Erythroblast (primary cell): ENCODE measurements at places on chromosomes 7 and 10.

DNA sequence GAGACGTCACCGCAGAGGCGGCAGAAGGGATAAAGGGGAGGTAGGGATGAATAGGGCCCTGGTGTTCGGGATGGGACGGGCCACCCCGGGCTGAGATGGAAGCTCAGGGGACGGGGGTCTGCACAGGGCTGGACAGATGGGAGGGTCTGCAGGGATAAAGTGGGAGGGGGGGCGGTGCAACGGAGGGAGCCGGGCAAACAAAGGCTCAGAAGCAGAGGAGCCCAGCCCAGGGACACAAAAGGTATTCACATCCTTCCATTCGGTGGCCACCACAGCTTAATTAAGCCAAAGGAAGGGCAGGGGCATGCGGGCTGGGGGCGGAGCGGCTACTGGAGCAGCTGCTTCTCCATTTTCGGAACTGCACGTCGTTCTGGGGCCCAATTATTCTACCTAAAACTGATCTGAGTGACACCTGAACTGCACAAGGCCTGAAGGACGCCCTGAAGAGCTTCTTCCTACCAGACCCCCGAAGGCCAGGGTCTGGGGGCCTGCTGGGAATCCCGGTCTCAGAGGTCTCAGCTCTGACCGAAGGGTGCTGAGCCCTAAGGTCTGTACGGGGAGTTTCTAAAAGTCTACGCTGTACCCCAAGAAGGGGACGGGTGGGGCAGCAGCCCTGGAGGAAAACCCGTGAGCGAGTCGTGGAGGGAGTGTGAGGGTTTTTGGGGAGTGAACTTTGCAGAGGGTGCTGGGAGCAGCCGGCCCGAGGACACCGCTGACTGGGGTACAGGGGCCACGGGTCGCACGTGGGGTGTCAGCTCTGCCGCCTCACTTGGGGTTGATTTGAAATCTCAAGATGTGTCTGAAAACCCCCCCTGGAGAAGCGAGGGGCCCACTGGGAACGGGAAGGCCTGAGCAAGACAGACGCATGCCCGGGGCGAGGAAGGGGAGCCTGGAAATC lies 334.8 kb downstream of the DNAJB6 start:
- DNase-seq: no peak

GRCh38 chr7:113521468-113521867 lies 397.3 kb downstream of the PPP1R3A start:
- no peak for DNase-seq

DNA sequence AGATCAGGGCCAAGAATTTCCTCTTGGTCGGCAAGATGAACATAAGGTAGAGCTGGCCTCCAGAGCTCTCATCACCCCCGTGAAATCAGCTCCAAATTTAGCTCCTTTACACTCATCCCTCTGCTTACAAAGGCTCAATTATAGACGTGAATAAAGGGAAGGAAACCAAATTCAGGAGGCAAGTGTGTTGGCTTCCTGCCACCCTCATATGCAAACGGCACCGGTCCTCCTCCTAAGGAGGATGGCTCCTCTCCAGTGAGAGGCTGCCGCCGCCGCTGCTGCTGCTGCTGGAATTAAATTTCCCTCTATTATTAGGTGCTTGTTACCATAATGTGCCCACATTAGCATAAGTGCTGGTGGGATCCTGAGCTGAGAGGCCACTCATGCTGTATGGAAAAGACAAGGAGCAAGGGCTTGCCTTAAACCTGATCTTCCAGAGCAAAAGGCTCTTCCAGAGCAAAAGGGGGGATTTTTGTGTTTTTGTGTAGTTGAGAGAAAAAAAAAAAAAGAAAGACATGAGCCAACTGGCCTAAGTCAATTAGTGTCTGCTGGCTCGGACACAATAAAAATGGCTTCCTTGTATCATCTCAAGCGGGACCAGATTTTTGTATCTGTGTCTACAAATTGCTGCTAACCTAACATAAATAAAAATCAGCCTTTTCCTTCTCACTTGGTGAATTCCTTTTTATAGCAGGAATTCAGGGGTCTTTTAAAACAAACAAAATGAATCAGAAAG lies 68.4 kb downstream of the CDHR3 start:
- no peak for DNase-seq

- DNase-seq: no peak
These were observed 131.8 kb upstream of the HABP2 start for GRCh38 chr10:113420733-113421675.

DNA sequence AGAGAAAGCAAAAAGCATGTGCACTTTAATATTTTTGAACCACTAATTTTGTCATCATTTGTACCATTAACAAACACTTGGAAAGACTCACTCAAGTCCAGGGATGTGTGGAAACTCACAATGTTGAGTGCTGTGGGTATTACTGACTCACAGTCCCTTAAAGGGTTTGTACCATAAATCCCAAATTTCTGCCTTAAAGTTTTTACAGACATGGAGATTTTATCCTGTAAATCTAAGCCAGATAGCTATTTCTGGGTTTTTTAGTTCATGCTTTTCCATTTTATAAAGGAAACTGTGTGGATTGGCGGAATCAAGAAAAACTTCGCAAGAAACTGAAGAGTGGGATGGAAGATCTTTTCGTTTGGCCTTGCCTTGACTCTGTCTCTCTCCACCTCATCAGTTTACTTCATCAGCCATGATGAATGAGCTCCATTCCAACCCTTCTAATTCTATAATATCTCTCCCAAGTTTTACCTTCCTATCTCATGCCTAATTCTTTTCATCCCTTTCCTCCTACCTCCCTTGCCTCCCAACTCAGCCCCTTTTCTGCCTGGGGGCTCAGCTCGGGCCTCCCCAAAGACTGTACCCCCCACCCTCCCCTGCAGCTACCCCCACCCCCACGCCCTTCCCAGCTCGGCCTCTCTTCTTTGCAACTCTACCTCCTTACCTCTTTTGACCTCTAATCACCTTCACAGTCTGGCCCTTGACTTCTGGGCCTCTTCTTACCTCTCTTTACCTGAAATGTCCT lies 218.5 kb upstream of the MKLN1 start:
- no peak for DNase-seq

- no peak for DNase-seq
These were observed 20.8 kb downstream of the WDFY4 start for GRCh38 chr10:48705401-48705938.

DNA sequence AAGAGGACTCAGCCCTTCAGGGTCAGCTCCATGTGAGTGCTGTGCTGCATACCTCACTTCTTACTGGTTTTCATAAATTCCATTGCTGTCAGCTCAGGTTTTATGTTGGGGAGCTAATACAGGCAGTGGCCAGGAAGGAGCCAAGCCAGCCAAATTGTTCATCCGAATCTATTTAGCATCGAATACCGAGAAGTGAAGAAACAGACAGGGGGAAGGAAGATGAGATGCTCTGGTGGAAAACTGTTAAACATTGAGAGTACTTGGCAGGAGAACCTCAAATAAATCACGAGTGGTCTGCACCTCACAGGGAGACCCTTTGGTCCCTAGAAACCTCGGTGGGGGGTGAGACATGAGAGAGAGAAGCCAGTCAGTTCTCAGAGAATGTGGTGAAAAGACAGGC lies 196.0 kb upstream of the TMEM72 start:
- DNase-seq: no peak

DNA sequence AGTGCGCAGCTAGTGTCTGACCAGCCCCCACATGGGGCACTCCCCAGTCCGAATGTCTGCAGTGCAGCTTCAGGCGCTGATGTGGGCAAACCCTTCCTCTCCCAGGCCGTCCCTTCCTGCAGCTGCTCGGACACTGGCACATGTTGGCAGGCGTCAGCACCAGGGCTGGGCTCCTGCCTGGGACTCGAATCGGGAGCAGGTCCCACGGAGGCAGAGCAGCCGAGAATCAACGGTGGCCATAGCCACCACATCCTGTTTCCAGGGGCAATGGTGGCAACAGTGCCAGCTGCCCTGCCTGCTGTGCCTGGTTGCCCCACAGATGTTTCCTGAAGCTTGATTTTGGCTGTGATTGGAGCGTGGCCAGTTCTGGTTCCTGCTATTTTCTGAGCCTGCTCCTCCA lies 65.8 kb downstream of the MGMT start:
- no peak for DNase-seq
